ENCODE measurements at places on chromosomes 3 and 15.
A peak's percentile ranks its signal among the peaks of the same experiment; 100 is the strongest.

DNA sequence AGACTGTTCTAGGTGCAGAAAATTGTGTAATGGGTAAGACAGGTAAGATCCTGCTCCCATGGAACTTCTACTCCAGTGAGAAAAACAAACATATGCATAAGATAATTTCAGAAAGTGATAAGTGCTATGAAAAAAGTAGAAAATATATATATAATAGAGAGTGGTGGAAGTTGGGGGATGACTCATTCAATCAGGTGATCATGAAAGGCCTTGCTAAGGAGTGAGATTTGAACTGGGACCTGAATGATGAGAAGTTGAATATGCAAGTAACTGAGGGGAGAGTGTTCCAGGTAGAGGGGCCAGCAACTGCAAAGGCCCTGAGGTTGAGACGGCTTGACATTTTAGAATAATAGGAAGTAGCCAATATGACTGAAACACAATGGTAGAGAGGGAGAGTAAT, 92.3 kb upstream of the TNIK start:
- ATAC-seq, result no peak

DNA sequence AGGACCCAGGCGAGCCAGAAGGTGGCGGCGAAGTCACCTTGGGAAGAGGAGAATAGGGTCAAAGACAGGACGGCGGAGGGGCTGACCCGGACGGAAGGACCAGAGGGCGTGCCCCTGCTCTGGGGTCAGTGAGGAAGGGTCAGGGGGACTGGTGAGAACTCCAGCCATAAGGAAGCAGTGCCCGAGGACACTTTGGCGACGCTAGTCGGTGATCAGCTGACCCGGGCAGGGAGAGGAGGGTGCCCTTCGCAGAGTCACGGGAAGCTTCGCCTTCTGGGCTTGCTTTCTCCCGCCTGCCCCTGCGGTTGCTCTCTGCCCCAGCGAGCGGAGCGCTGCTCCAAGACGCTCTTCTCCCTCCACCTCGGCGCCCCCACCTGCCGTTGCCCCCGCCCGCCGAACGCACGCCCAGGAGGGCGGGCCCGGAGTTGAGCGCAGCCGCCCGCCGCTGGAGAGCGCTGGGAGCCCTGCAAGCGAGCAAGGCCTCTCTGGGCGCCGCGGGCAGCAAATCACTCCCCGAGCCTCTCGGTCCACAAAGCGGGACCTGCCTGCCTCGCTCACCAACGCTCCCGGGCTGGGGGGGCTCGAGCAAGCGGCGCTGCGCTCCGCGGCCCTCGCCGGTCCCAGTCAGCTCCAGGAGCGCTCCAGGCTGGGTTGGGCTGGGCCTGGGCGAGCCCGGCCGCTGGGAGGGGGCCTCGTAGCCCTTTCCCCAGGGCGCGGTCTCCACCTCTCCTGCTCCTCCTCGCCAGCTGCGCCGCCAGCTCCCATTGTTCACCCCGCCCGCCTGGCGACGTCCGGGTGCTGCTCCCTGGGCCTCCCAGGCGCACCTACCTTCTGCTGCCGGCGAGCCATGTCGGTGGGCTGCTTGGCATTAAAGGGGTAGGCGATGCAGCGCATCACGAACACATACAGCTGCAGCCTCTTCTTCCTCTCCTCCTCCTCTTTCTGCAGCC, 1.2 kb downstream of the CADPS start:
- ATAC-seq, result peak; percentile 83

GRCh38 chr3:107662586-107662985, 139.8 kb downstream of the BBX start:
- ATAC-seq, result no peak

- no peak for ATAC-seq
These were observed 69.3 kb downstream of the MESD start for GRCh38 chr15:80920271-80920699.

- no peak for ATAC-seq
These were observed 553.7 kb downstream of the PDCD6IP start for GRCh38 chr3:34351882-34352777.

GRCh38 chr3:138801792-138802191, 32.9 kb downstream of the PIK3CB start:
- no peak for ATAC-seq
